ENCODE measurements at places on chromosomes 13 and 19.

DNA sequence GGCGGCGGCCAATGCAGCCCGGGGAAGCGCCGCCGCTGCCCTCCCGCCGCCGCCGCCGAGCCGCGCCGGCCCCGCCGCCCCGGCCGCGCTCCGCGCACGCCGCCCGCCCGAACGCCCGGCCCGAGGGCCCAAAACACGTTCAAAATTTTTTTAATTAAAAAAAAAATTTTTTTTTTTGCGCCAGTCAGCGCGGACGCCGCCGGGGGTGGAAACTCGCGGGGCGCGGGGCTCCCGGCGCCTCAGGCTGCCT is 468 bp downstream of the HMGB1 start:
- no peak for DNase-seq

GRCh38 chr19:41951686-41952172 is 7.4 kb downstream of the RABAC1 start:
- DNase-seq, result peak; percentile 79

GRCh38 chr13:67120872-67121531 is 109.1 kb downstream of the PCDH9 start:
- no peak for DNase-seq

GRCh38 chr13:93824286-93824685 is 597.7 kb downstream of the GPC6 start:
- no peak for DNase-seq

DNA sequence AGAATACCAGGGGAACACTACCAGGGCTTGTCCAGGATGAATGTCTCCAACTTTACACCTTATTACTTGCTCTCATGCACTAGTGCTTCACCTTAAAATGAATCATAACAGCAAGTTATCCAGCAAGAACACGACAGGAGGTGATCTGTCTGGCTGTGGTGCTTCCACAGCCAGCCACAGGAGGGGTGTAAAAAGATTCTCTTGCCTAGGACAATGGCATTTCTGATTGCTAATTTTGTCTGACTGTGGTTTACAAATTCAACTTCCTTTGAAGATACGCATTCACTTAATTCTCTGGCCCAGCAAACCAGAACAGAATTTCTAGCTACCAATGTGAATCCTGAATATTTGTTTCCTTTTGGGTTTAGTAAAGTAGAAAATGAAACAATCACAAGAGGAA is 23.1 kb upstream of the COG3 start:
- no peak for DNase-seq

GRCh38 chr13:82962397-82962796 is 919.9 kb downstream of the SLITRK1 start:
- DNase-seq, result no peak

DNA sequence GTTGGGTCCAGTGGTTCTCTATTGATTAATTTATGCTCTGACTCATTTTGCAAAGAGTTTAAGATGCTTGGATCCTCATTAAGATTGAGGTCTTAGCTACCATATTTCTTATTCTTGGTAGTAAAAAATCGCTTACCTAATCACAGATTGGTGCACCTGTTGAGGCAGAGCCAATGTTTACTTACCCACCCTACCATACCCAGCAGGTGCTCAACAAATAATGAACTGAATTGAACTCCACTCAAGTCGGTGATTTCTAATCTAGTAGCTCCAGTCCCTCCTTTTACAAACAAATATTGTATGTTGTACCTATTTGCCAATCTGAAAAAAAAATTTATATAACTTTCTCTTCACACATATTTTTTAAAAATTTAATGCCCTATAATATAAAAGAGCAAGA is 361.0 kb downstream of the FGF14 start:
- no peak for DNase-seq

DNA sequence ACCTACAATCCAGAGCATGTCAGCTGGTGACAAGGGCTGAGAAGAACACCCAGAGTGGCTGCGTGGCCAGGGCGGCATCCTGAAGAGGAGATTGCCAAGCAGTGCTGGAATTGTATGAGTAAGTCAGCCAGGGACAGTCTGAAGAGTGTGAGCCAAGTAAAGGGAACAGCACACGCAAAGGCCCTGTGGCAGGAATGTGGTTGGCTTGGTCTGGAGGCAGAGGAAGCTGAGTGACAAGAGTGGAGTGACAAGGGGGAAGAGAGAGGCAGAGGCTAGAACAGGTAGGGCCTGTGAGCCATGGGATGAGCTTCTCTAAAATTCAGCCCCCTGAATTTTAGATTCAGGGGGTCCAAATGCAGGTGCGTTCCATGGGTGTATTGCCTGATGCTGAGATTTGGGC is 53.7 kb upstream of the UQCRFS1 start:
- no peak for DNase-seq

DNA sequence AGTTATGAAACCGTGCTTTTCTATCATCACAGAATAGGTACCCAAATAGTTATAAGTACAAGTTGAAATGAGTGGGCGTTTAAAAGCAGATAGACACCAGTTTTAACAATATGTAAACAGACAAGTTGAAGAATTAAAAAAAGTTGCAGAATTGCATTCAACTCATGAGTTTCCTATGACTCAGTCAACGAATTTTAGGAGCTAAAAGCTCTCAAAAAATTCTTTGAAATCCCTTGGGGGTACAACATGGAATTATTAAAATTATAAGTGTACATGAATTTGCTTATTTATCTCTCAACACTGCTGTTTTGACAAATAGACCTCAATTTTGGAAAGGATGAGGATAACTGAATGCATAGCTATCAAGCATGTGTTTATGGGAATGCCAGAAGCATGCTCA is 693.4 kb downstream of the PCDH9 start:
- no peak for DNase-seq

- DNase-seq, result no peak
Observed at GRCh38 chr13:51638216-51638871, 54.1 kb downstream of the WDFY2 start.

DNA sequence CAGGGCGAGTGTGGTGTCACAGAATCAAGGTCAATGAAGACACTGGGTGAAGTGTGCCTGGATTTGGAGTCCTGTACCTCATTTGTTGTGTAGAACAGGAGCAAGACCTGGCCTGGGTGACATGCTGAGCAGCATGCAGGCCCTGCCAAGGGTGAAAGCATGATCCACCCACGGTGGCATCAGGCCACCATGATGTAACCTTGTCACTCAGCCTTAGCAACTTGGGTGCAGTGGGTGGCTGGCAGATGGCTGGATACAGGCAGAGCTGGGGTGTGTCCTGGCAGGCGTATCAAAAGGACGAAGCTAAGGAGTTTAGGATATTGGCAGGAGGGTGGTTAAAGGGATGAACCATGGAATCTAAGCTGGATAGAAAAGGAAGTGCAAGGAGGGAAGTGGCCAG is 10.3 kb downstream of the THSD1 start:
- no peak for DNase-seq

- no peak for DNase-seq
Observed at GRCh38 chr13:113040031-113040430, 65.6 kb upstream of the F7 start.

DNA sequence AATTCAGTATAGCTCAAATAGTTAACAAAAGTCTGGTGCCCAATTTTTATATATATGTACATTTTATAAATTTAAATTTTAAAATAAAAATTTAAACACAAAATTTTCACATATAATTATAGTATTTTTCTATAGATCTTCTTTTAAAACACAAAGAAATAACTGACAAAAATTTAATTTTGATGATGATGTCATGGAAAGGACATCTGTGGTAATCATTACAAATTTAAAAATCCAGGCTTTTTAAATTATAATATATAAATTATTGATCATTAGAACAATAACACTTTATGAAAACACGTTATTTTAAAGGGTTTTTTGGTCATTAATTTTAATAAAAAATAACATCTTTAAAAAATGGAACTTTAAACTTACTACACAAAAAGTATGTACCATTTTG is 381.1 kb downstream of the DACH1 start:
- no peak for DNase-seq

DNA sequence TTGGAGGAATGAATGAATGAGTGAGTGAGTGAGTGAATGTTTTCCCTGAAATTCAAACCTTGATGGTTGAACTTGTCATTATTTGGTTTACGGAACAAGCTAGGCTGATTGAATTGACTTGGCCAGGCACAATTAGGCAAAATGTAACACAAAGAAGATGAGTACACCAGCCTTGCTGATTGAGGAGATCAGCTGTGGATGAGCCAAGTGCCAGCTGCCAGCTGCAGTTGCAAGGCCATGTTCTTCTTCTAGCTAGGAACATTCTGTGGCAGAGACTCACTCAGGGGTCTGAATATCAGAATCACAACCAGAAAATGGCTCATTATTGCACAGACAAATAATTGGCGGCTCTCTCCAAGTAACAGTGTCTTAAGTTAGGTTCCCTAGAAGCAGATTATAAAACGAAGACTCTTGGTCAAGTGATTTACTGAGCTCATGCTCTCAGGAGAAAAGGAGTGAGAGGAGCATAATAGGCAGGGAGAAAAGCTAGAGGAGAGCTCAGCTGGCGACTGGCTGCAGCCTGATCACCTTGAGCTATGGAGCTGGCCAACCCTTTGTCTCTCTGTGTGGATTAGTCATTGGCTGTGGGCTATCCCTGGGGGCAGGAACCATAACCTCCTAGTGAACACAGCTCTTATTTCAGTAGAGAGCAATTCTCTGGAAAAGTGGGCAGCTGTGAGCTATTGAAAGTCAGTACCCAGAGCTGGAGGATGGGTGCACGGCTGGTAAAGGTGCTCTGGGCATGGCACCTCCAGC is 225.3 kb upstream of the SERP2 start:
- DNase-seq, result no peak

DNA sequence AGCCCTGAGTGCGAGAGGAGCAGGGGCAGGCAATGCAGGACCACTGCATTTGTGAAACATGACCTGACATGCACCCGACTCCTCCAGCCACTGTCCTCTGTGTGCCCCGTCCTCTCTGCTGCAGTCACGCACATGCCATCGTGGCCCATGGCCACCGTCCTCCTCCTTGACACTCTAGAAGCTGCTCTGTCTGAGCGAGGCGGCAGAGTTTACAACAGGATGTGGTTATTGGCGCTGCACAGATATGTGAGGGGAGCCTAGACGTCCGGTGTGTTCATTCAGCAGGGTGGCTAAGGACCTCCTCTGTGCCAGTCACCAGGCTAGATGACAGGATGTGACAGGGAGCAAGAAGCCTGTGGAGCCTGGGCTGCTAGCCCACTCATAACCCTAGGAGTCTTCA is 277.8 kb downstream of the FOXO1 start:
- peak; percentile 45 for DNase-seq

DNA sequence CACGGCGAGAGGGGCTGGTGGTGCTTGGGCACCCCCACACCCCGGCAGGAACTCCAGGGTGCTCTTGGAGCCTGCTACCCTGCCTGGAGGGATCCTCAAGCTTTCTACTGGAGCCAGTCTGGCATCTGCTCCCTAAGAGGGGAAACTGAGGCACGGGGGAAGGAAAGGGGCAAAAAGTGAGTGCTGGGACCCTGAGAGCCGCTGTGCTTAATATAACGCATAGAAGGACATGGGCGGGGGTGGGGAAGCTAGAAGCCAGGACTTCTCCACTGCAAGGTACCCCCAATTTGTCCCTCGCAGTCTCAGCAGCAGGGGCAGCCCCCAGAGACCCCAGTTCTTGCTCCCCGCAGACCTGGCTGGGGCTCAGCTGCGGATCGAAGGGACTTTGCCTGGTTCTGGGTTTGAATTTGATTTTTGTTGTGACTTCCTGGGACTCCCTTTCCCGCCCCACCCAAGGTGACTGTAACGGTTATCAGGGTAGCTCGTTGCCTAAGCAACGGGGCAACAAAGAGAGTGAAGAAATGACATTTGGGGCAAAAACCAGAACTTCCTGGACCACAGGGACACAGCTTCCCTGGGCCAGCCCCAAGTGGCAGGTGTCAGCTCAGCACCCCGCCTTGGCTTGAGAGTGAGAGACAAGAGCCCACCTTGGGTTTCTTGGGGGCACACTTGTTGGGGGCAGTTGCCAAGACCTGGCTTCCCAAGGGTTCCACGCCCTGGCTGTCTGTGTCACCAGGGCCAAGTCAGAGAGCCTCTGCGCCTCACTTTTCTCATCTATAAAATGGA is 638 bp downstream of the ADGRE5 start:
- peak; percentile 53 for DNase-seq

GRCh38 chr13:75295201-75295600 is 186.8 kb downstream of the TBC1D4 start:
- no peak for DNase-seq

DNA sequence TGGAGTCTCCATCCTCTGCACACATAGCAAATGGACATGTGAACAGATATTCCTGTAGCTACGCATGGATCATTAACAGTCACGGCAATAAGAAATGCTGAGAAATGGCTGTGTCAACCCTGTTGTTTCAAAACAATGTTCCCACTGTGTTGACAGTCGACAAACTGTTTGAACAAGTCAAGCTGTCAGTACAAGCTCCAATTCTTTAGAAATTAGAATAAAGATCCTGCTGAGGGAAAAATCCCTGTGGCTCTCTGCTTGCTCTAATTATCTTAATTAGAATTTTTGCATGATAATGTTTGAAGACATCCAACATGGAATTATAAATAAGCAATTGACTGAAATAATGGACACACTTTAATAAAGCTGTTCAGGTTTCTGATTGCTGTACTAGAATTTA is 37.9 kb upstream of the CPB2 start:
- DNase-seq, result no peak

DNA sequence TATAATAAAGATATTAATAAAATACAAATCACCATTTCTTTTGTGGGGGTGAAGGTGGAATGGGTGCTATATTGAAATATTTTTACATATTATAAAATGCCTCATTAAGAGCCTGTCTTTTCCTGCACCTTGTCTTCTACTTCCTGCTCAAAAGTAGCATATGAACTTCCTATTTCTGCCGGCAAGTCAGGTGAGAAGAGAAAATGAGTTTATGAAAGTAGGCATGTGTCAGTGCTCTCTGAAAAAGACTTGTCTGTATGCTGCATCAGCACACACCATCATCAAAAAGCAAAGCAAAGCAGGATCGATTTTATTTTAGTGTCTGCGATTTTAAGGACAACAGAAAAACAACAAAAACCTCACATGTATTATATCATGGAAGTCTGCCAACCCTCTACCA is 114.2 kb downstream of the RAP2A start:
- DNase-seq, result no peak

DNA sequence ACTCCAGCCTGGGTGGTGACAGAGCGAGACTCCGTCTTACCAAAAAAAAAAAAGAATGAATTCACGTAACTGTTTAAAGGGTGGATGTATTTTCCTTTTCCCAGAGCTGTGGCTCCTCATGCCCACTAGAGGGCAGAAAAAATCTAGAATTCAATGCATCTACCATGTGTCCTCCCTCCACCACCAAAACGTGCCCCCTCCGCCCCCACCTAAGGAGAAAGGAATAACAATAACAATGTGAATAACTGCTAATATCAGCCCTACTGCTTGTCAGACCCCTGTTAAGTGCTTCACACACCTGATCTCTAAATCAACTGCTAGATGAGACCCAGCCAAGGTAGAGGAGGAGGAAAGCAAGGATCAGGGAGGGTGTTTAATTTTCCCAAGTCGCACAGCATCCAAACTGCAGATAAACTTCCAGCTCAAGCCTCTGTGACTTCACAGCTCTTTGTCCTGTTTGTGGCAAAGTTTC is 20.2 kb upstream of the PNMA8B start:
- no peak for DNase-seq

DNA sequence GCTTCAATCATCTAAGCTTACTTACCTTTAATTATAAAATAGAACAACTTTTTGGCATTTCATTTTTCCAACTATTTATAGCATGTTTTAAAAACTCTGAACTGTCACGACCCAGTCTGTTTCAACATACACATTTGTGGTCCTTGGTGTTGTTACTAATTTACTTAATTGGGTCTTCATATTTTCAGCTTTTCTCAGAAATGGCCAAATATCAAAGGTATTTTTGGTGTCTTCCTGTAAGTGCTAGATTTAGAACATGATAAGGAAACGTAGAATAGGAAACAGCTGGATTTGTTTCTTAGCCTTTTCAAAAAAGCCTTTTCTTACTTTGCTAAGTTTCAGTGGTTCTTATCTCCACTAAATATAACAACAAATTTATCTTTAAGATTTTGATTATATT is 11.4 kb downstream of the LPAR6 start:
- DNase-seq, result no peak
